ENCODE measurements at places on chromosomes 2 and 18. TPM values are rescaled to one million over a fixed set of nuclear protein-coding genes. Genes with fewer than 3 reads are reported as not detected.

DNA sequence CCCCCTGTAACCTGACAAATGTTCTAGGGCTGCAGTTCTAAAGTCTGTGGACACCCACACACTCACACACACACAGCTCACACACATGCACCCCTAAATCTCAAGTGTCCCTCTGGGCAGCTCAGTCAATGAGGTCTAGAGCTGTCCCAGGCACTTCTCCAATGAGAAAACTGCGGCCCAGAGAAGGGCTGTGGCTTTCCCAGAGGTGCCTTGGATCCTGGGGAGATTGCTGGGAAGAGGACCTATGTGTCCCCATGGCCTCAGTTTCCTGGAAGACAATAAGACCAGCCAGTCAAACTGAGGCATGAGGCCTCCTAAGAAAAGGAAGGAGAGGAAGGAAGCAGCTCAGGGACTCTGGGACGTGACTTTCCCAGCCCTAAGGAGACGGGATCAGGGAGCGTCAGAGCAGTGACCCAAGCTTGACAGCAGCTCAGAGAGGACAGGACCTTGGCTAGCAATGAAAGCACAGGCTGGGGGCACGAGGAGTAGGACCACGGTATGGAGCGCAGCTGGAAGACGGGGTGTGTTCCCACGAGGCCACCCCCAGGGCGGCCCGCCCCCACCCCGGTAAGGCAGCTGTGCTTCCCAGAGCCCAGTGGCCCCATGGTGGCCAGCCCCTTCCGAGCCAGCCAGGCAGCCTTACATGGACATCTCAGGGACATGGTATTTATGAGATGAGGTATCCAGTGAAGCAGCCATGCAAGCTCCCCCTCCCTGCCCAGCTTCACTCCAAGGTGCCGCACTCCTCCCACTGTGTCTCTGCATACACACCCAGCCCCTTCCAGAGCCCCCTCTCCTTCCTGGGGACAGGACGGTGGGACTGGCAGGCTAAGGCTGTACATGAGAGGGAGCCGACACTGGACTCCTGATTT, 46.0 kb downstream of the TNS1 start:
- DNase-seq: no peak

The SOCS6 gene
- total RNA-seq: 30.2 TPM

- DNase-seq: no peak
Observed at GRCh38 chr2:73877071-73877802, 15.6 kb upstream of the ACTG2 start.

DNA sequence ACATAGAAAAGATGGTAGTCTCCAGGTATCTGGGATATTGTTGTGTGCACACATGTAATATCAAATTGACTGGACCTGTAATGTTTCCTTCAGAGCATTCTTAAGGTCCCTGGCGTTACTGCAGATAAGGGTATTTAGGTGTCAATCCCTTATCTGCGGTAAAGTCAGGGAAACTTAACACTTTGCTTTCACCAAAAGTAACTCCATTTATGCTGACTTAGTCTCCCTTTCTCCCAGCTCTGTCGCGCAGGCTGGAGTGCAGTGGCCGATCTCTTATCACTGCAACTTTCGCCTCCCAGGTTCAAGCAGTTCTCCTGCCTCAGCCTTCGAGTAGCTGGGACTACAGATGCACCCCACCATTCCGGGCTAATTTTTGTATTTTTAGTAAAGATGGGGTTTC, 1.8 kb downstream of the CNNM3 start:
- no peak for DNase-seq

GRCh38 chr2:233977296-233977837, 60.2 kb downstream of the TRPM8 start:
- DNase-seq: no peak

DNA sequence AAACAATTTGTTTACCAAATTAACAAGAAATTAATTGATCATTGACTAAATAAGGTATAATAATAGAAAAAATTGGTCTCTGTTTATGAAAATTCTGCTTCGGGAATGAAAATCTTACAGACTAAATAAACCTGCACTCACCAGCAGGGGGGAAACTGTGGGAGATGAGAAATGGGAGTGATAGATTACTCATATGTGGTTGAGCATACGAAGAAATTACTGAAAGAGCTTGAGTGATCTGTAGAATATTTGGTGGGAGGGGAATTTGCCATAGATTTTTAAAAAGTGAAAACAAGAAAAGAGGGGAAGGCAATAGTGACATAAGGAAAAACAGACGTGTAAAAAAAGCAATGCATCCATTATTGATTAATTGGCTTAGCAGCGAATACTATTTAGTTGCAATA, 2.2 kb downstream of the HMSD start:
- no peak for DNase-seq

- no peak for DNase-seq
Observed at GRCh38 chr2:205060269-205060668, 515.0 kb downstream of the PARD3B start.

DNA sequence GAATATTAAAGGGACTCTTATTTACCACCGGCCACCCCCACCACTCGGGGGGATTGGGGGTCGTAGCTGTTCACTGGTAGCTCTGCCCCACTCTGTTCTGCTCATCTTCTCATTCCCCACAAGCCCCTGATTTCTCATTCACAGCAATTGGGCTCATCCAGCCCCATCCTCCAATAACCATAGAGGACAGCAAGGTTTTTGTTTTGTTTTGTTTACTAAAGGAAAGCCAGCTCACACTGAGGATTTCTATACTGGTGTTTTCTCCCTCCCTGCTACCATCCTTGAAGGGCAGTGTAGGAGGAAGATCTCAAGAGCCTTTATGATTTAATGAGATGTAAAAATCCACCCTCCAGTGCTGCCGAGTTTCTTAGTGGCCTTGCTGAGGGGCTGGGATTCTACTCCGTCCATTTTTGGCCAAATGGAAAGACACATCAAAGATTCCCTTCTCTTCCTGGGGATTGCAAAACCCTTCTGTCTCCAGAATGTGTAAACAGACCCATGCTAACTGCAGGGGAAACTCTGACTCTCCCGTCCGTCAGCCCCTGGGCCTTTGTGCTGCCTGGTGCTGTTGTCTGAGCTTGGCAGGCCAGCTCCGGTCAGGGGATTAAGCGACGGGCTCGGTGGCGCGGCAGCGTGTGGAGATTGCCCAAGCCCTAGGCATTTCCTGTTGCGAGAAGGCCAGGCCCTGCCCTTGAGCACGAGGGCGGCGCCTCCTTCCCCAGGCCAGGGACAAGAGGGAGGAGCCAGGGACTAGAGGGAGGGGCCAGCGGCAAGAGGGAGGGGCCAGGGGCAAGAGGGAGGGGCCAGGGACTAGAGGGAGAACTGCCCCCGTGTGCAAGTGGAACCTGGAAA, 165.0 kb downstream of the ANTXR1 start:
- DNase-seq: peak; percentile 71

The ANKRD36C gene
- total RNA-seq: 47.0 TPM

DNA sequence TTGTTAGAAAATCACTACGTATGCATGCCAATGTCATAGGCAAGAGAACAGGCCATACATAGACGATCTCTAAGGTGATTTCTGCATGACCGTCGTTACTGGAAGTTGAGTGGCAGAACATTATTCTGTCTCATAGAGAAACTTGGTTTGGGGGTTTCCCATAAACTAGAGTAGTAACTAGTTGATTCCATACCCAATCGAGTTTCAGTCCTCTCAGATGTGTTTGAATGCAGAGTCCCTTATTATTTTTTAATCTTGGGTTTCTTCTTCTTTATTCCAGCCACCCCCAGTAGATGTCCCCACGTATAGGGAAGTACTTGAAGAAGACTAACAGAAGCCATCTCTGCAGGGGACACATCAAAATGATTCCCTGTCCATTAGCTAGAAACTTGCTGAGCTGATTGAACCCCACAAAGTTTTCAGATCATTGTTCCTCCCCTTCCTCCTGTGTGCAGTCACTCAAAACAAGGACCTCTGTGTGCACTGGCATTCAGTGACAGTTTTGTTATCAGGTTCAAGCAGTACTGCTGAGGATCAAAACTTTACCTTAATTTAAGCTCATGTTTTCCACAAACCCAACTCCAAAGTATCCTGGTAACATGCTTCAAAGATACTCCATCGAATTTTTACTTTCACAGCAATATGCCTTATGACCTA, 68.4 kb upstream of the CDCA7 start:
- no peak for DNase-seq

The GLI2 gene
- 28.6 TPM for total RNA-seq

DNA sequence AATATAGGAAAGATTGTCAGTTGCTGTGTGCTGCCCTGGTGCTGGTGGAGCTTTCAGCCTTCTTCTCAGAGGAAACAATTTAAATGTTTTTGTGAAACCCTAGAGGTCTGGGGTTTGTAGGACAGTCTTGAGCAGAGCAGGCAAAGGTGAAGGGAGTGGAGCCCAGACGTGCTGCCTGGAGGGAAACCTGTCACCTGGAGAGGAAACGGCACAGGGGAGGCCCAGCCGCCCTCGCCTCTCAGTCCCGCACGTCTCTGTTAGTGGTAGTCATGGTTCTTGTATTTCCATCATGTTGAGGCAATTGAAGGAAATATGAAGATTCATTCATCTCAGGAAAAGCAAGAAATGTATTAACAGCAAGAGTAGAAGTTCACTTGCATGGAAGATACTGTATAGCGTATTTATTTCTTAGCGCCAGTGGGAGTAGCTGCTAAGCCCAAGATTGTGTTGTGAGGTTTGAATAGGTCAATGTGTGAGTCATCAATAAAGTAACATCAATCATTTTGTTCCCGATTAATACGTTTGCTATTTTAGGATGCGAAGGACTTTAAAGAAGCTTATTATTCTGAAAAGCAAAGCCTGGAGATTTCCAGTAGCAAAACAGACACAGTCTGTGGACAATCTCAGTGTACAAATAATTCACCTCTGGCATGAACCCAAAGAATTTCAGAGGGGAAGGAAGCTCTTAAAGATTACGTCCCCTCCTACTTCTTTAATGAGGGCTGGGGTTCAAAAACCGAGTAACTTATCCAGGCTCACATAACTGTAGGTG, 70.4 kb downstream of the LRRFIP1 start:
- DNase-seq: no peak
